NCI-H1930 (cell line): ENCODE measurements at places on chromosomes 5 and 9.

GRCh38 chr5:151363673-151364072, 16.3 kb upstream of the SLC36A2 start:
- DNase-seq, result no peak

DNA sequence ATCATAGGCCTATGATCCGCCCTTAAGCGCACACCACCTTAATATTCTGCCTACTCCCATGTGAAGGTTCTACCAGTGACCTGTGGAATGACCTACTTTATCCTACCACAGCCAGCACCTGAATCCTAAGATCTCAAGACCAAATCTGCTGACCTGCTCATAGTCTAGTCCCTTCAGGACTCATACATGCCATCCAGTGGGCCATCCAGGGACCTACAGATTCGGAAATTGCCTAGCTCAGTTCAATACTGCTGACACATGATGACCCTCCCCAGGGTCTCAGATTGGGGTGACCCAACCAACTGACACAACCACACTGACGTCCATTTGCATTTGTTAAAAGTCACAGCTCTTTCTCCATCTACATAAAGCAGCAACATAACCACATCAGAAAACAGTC, 443.8 kb upstream of the ST8SIA4 start:
- no peak for DNase-seq

GRCh38 chr5:37111426-37112382, 137.5 kb downstream of the CPLANE1 start:
- no peak for DNase-seq

DNA sequence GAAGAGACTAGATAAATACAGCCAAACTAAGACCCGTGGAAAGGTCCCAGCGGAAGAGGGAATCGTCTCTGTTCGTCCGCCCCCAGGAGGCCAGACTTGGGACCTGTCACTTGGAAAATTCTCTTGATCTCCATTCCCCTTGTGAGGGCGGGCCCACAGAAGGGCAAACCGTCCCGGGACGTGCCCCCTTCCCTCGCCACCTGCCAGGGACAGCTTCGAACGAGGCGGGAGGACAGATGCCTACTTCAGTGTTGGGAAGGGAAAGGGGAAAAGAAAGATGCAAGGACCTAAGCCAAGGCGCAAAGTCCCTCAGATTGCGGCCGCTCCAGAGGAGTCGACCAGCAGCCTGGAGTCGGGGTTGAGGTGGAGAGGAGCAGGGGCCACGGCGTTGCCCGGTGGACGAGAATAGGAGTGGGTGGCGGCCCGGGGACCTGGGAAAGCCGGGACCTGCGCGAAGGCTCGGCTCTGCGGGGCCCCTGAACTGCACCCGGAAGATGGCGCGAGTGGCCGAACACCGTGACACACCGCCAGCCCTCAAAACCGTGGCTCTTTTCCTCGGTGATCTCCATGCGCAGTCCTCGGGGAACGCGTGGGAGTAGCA, 4.4 kb upstream of the EBF1 start:
- DNase-seq, result no peak

GRCh38 chr9:122122903-122123632, 30.0 kb upstream of the TTLL11 start:
- DNase-seq, result peak; percentile 61

DNA sequence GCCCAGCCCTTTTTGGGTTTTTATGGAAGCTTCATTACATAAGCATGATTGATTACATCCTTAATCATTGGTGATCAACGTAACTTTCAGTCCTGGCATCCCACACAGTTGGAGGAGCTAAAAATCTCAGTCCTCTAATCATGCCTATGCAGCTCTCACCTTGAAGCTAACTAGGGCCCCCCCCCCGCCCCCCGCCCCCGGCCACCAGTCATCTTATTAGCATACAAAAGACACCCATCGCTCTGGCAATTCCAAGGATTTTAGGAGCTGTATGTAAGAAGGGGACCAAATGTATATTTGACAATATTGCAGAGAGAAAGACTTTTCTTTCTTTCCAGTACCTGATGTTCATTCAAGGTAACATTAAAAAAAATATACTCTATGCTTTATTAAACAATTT, 19.0 kb downstream of the ENC1 start:
- DNase-seq, result no peak

DNA sequence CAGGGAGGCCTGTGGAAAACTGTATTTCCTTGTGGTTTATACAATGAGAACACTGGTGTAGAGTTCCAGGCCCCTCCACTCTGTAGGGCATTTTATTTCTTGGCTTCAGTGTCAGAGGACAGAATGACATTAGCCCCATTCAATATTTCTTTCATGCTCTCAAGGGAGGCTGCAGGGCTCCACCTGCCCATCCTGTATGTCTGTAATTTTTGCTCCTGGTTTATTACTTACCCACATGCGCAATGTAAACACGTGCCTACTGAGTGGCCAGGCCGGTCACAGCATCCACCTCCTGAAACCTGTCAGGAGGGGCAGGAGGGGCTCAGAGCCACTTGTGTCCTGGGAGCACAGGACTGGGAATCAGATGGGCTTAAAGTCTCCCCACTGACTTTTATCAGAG, 82.4 kb downstream of the GADD45G start:
- DNase-seq, result no peak

GRCh38 chr9:96620832-96621269, 1.2 kb upstream of the CDC14B start:
- no peak for DNase-seq

GRCh38 chr5:143653256-143653655, 158.7 kb upstream of the HMHB1 start:
- DNase-seq, result no peak

- no peak for DNase-seq
These were observed 33.0 kb downstream of the LHX3 start for GRCh38 chr9:136171801-136172411.

DNA sequence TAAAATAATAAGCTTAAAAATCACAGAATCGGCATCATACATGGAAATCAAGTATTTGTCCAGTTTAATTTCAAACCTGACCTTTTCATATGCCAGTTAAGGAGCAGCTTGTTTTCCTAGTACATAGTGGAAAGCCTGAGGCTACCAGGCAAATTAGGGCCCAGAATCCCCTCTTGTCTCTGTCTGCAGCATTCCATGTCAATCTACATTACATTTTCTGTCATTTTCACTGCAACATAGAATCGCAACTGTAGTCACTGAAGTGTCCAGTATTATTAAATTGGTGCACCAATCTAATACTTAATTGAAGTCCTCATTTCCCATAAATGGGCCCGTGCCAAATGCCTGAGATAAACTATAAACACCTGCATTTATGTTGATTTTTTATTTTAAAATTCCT, 1352.2 kb upstream of the ACO1 start:
- no peak for DNase-seq
